ENCODE measurements at places on chromosomes 7 and 10. TPM values are rescaled to one million over a fixed set of nuclear protein-coding genes. Genes with fewer than 3 reads are reported as not detected.

The TAS2R40 gene
- total RNA-seq = not detected

The EPDR1 gene
- total RNA-seq = 7.5 TPM

The BET1 gene
- total RNA-seq = 37.9 TPM

The KCNH2 gene
- 8.7 TPM for total RNA-seq

The PRRT4 gene
- total RNA-seq = not detected

The PNLIPRP3 gene
- not detected for total RNA-seq

The PLPP4 gene
- 0.89 TPM for total RNA-seq

The SYT15 gene
- total RNA-seq = not detected

The C7orf57 gene
- 0.18 TPM for total RNA-seq

The AKR1E2 gene
- total RNA-seq = 6.4 TPM

The CYP26C1 gene
- not detected for total RNA-seq

The FLNC gene
- total RNA-seq = 274 TPM

The CADPS2 gene
- 20.8 TPM for total RNA-seq

The AKR1D1 gene
- not detected for total RNA-seq

The CHN2 gene
- total RNA-seq = 2.6 TPM

The MUC12 gene
- total RNA-seq = 5.5 TPM

The PIK3CG gene
- total RNA-seq = under 0.01 TPM

All from myometrial cell (primary cell).